ENCODE measurements at places on chromosomes 7 and 10.

- no peak for DNase-seq
These were observed 99.6 kb upstream of the SEMA3D start for GRCh38 chr7:85286446-85286845.

- DNase-seq: no peak
These were observed 168.9 kb upstream of the TMEM72 start for GRCh38 chr10:44742248-44742647.

DNA sequence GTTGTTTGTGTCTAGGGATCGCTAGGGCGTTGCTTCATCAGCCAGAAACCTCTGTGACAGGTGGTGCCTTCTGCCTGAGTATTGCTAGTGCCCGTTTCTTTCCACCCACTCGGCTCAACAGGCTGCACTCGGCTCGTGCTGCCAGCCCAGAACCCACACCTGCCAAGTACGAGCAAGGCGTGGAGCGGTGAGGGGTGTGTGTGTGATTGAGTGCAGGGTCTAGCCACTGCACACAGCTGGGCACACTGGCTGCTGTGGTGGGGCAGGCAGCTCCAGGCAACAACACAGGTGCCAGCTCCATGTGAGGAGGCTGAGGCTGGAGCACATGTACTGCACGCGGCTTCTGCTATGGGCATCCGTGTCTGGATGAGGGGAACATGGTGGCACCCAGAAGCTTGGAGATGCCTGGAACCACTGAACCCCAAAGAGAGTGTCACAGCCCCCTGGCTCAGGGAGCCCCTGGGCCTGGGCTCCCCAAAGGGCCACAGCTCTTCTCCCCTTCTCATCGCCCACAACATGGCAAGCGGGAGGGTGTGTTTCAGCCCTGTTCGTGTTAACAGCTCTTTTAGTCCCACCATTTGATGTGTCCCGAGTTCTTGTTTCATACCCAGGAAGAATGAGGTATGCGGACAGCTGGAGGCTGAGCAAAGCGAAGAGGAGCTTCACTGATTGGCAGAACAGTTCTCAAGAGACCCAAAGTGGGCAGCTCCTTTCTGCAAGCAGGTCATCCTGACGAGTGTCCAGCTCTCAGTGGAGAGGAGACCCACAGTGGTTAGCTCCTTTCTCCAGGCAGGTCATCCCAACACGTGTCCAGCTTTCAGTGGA is 78.1 kb downstream of the HDAC9 start:
- DNase-seq: no peak

- DNase-seq: no peak
These were observed 142.7 kb downstream of the JCAD start for GRCh38 chr10:29916669-29917068.

- DNase-seq: peak; percentile 80
These were observed 409 bp downstream of the DNMBP start for GRCh38 chr10:100009283-100009792.

- peak; percentile 74 for DNase-seq
These were observed 63.7 kb downstream of the ST7 start for GRCh38 chr7:117017017-117017451.

GRCh38 chr10:131081376-131081775 is 230.1 kb downstream of the TCERG1L start:
- DNase-seq: no peak

GRCh38 chr10:97259119-97259518 is 33.3 kb downstream of the ARHGAP19 start:
- DNase-seq: no peak

GRCh38 chr7:82932516-82932915 is 230.2 kb downstream of the PCLO start:
- no peak for DNase-seq

GRCh38 chr7:8003077-8003476 is 34.5 kb downstream of the GLCCI1 start:
- DNase-seq: no peak

DNA sequence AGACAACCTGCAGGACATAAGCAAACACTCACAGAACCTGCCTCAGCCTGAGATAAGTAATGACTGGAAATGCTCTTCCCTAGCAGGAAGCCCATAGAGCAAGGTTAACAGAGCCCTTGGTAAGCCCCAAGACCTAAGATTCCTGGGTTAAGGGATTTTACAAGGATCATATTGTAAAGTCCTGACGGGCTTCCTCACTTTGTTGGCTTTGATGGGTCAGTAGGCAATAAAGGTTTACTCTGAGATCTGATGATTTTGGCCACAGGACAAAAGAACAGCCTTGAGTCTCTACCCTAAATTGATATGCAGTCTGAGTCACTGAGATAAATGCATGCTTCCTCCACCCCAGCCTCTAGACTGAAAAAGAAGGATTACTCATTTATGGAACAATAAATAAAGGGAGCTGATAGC is 270.8 kb downstream of the HTR7 start:
- DNase-seq: no peak

DNA sequence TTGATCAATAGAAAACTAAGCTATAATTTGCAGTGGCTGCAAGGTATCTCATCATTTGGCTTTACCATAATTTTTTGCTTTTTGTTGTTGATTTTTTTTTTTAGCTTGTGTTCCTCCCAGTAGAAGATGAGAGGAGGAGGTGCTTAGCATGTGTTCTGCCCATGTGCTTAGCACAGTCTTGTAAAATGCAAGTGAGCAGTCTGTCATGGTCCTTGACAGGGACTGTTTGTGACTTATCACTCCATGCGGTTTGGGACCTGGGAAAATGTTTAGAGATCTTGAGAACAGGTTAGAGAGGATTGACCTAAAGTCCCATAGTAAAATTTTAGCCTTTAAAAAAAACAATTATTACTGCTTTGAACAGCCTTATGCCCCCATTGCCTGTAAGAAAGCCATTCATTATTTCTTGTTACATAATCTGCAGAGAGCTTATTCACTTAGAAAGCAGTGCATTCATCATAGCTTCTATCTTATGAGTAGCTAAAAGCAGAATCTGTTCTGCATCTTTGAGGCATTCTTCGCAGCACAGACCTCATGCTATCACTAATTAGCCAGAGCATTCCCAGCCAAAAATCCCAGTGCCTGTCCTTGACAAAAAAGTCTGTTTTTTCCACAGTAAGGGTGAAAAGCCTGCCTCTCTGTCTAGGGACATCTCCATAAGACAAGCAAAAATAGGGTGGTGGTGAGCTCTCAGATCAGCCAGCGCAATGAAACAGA is 748.7 kb upstream of the GALNT17 start:
- no peak for DNase-seq

DNA sequence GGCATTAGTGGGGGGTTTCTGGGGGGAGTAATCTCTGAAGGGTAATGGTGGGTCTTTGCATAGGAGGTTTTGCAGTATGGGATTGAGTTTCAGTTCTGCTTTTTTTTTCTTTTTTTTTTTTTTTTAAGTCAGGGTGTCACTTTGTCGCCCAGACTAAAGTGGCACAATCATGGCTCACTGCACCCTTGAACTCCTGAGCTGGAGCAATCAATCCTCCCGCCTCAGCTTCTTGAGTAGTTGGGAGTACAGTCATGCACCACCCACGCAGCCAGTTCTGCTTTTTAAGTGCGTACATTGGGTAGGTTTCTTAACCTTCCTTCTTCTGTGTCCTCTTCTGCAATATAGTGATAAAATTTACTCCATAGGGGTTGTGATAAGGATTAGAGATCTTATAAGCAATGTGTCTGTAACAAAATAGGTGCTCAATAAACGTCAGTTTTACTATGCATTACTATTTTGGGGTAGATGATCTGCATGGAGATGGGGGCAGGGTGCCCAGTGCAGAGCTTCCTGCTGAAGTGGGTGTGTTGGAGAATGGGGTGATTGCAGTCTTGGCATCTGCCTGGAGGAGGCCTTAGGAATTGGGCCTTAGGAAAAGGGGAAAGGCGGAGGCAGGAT is 9.6 kb downstream of the KAZALD1 start:
- DNase-seq: no peak

- no peak for DNase-seq
These were observed 2.0 kb downstream of the CALML3 start for GRCh38 chr10:5526691-5527331.

DNA sequence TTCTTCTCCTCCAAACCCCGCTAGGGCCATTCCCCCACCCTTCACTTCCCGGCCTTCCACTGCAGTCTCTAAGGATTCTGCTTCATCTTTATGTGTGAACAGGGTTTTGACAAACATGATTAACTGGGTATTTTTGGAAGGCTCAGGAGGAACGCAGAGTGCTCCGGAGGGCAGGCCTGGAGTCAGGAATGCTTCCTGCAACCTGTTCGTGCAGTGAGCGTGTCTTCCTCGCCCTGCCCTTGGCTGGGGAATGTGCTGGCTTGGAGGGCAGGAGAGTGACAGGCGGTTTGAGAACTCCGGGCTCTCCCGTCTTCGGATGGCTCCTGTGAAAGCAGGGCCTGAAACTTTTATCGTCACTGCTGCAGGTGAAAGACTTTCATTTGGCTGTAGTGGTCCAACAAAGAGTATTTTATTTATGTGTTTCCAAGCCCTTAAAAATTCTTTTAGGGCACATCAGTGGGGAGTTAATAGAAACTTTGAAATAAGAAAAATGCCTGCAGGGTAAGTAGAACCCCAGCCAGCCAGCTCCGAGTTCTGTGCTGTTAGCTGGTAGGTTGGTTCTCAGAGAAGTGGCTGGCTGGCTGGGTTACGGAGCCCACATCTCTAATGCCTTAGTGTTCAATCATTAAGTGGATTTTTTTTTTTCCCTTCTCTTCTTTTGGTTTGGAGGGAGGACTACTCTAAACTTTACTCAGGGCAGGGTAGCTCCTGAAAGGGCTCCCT is 51.0 kb downstream of the TCF7L2 start:
- no peak for DNase-seq

DNA sequence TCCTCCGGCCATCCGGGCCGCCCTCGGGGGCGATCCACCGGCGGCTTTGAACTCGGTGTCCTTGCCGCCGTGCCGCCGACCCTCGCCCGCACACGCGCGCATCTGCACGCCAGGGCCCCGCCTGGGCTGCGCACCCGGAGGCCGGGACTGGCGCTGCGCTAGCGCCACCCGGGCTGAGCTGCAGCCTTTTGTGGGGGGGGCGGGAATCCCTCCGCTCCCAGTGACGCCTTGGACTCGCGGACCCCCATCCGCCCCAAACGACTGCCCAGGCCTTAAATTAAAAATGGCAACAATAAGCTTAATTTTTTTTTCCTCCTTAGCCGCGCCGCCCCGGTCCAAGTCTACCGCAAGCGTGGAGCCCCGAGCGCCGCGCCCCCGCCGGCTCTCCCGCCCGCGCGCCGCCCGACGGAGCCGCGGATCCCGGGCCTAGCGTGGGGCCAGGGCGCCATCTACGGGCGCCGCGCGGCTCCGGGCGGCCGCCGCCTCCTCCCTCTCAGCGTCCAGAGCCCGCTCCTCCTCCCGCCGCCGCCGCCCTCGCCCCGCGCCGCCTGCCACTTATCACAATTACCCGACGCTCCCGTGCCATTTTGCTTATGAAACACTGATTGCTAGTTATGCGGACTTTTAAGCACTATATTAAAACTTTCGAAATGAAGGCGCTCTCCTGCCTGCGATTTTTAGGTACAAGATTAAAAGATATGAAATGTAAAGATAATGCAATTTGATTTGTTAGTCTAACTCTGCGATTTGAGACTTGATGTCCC is 7.5 kb upstream of the EBF3 start:
- DNase-seq: peak; percentile 70

GRCh38 chr10:133157662-133158436 is 2.2 kb upstream of the KNDC1 start:
- DNase-seq: no peak

- no peak for DNase-seq
These were observed 274.8 kb upstream of the TAC1 start for GRCh38 chr7:97457054-97457453.

DNA sequence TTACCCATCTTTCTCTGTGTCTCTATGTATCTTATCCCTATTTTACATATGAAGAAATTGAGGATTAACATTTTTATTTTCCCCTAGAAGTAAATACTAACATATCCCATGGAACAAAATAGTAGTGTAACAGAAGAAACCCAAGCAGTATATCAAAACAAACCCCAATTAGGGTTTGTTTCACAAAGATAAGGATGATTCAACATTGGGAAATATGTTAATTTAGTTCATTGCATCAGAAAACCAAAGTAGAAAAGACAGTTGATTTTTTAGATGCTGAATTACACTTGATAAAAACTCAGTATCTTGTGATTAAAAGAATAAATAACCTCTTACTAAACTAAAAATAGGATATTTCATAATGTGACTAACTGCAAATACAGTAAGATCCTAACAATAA is 87.8 kb downstream of the GLCCI1 start:
- peak; percentile 5 for DNase-seq

- no peak for DNase-seq
These were observed 33.8 kb downstream of the SEC61G start for GRCh38 chr7:54725255-54725654.

DNA sequence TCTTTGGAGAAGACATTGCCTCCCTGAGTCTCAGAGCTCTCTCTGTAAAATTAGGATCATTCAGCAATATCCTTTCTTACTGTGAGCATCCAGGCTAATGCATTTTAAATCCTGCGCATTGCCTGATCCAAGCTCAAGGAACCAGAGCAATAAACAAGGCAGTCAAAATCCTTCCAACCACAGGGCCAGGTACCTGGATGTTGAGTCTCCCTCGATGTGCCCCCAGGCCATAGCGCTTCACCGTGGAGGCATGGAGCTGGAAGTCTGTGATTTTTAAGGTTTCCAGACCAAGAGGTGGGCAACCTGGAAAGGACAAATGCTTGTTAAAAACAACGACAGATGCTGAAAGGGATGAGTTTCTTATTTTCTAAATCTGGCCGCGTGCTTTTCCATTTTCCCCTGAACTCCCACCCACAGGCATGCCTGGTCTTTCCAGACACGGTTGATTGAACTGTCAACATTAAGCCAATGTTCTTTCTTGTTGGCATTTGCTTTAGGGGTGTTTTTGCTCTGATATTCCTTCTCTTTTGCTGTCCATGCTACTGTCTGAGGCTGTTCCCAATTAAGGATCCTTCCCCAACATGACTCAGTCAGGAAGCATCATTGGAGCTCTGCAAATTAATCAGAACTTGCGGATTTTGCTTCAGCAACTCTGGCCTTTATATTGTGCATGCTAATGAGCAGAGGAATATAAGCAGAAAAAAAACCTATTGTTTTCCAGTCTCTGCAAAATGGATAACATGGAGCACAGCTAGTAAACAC is 29.0 kb downstream of the CPXM2 start:
- DNase-seq: no peak

- no peak for DNase-seq
These were observed 91.6 kb downstream of the ETV1 start for GRCh38 chr7:13897819-13898218.

DNA sequence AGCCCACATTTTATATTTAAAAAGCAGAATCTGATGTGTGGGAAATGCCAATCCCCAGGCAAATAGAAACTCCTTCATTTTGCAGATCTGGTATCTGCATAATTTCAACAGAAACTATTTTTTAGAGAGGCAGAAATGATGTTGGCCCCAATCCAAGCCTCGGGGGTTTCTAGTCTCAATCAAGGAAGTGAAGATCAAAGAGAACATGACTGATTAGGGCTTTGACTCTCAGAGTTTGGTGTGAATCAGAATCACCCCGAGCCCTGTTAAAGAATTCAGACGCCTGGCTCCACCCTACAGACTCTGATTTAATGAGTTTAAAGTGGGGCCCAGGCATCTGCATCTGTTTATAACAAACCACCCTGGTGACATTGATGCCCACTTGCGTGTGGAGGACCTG is 36.7 kb upstream of the UBE2H start:
- DNase-seq: no peak

Measured in erythroblast (primary cell).